ENCODE measurements at places on chromosomes 4 and X. TPM values are rescaled to one million over a fixed set of nuclear protein-coding genes. Genes with fewer than 3 reads are reported as not detected.

DNA sequence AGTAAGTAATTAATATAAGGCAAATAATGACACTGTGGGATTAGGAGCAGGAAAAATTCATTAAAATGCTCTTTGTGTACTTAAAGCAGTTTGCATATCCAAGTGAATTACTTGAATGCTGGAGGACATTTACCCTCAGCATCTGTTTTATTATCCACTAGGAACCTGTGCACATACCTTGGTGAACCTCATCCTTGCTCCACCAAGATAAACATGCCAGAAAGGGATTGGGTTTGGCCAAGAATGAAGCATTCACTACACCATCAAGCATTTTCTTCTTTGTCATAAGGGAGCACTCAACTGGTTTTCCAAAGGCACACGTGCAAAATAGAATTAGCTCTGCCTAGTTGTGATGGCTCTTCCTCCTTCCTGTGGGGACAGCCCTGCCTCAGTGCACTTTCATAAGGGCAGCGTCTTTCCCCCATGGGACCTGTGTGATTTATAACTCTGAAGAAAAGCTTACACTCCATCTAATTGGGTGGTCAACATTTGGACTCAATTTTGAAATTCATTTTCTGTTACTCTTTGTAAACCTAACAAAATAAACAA lies 291.7 kb downstream of the USP46 start:
- H3K4me1 ChIP-seq, result peaks cover 10% of the 10 kb centered on the region
- H3K27ac ChIP-seq, result no peak overlapping the region
- H3K27me3 ChIP-seq, result no peaks in the 10 kb centered on the region
- H3K4me3 ChIP-seq, result no peak overlapping the region
- no peak for DNase-seq
- H3K36me3 ChIP-seq, result no peaks in the 10 kb centered on the region

DNA sequence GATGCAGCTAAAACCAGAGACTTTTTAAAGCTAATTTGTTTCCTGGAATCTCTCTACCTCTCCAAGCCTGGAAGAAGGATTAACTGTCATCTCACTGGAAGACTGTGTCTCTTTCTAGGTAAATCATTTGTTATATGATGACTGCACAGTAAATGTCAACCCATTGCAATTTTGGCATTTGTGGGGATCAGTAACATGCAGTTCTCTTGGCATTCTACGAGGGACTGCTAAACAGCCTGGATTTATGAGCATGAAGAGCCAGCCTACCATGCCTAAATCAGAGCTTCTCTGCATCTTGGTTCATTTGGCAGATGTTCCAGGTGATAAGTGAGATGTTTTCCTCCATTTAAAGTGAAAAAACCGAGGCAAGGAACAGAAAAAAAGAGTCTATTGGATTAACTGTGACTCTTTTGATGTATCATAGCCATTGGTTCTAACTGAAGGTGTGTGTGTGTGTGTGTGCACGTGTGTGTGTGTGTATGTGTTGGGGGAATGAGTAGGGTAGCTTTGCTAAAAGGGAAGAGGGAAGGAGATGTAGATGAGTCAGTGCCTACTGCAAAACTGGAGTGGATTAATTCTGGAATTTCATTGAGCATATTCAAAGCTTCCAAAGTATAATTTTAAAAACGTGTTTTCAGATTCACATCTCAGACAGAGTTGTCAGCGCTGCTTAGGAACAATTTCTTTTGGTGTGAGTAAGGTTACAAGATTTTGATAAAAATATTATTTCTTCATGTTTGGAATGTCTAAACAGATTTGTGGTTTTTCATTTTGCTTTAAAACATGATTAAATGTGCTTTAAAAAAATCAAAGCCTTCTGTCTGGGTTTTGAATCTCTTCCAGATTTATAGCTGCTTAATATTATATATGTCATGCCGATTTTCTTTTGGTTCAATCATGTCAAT lies 123.2 kb upstream of the LNX1 start:
- DNase-seq, result no peak
- no peaks in the 10 kb centered on the region for H3K36me3 ChIP-seq
- no peak overlapping the region for H3K4me3 ChIP-seq
- H3K27ac ChIP-seq, result no peak overlapping the region
- no peaks in the 10 kb centered on the region for H3K27me3 ChIP-seq

DNA sequence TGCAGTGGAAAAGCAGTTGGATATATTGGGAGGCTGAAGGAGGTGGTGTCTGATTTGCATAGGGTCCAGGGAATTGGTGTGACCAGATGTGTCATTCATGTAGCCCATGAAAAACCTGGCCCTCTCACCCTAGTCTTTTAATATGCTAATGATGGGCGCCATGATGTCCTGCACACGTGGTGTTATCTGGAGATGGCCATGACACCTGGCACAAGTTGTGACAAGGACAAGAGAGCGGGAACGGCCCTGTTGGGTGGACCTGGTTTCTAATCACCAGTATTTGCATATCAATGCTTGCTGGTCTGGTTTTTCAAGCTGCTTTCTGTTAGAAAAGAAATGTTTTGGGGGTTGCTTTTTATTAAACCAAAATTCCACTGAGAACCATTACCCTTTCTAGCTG lies 87.4 kb downstream of the ZXDA start:
- H3K4me3 ChIP-seq, result no peak overlapping the region
- H3K36me3 ChIP-seq, result no peaks in the 10 kb centered on the region
- no peaks in the 10 kb centered on the region for H3K4me1 ChIP-seq
- no peaks in the 10 kb centered on the region for H3K27me3 ChIP-seq
- DNase-seq, result no peak
- no peak overlapping the region for H3K27ac ChIP-seq

- H3K4me1 ChIP-seq, result no peaks in the 10 kb centered on the region
- no peak overlapping the region for H3K27ac ChIP-seq
- H3K36me3 ChIP-seq, result no peaks in the 10 kb centered on the region
- no peak overlapping the region for H3K4me3 ChIP-seq
- no peak for DNase-seq
Measured at GRCh38 chr4:81509191-81509590, 37.5 kb upstream of the RASGEF1B start.

DNA sequence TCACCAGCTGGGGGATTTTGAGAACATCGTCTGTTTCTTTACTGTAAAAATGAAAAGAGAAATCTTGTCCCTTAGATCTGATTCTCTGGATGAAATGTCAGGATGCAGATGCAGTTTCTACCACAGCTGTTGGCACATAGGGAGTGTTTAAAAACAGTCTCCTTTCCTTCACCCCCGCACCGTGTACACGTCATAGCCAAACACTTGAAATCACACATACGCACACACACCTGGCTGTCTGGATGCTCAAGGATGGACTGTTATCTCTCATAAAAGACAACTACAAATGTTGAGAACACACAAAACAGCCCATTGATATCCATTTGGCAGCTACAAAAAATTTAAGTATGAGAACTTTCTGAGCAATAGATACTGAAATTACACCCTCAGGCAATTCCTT lies 275.8 kb upstream of the CLNK start:
- peaks cover 27% of the 10 kb centered on the region for H3K4me1 ChIP-seq
- no peak overlapping the region for H3K27ac ChIP-seq
- no peaks in the 10 kb centered on the region for H3K27me3 ChIP-seq

- H3K27ac ChIP-seq, result no peak overlapping the region
- no peaks in the 10 kb centered on the region for H3K27me3 ChIP-seq
- H3K36me3 ChIP-seq, result no peaks in the 10 kb centered on the region
- DNase-seq, result no peak
- no peak overlapping the region for H3K4me3 ChIP-seq
- H3K4me1 ChIP-seq, result no peaks in the 10 kb centered on the region
Measured at GRCh38 chr4:180423712-180424057, 1819.5 kb upstream of the TENM3 start.

DNA sequence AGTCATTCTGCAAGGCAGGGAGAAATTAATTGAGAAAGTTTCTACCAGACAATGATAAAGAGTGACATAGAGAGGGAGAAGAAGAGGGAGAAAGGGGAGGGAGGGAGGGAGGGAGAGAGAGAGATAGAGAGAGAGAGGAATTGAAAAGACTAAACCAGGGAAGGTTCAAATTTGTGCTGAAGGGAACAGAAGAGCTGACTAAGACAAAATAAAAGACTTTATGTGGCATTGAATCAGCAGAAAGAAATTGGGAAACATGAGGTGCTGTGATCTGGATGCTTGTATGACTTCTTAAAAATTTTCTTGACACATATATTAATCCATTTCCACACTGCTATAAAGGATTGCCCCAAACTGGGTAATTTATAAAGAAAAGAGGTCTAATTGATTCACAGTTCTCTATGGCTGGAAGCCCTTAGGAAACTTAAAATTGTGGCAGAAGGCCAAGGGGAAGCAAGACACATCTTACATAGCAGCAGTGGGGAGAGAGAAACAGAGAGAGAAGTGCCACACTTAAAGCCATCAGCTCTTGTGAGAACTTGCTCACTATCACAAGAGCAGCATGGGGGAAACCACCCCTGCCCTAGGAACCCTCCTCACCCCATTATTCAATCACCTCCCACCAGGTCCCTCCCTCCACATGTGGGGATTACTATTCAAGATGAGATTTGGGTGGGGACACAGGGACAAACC lies 13.5 kb upstream of the CXCL6 start:
- no peaks in the 10 kb centered on the region for H3K36me3 ChIP-seq
- H3K27me3 ChIP-seq, result no peaks in the 10 kb centered on the region
- H3K4me1 ChIP-seq, result no peaks in the 10 kb centered on the region

- no peak for DNase-seq
- no peaks in the 10 kb centered on the region for H3K27me3 ChIP-seq
- H3K27ac ChIP-seq, result no peak overlapping the region
- H3K4me1 ChIP-seq, result no peaks in the 10 kb centered on the region
- no peak overlapping the region for H3K4me3 ChIP-seq
Measured at GRCh38 chr4:508675-509638, 9.9 kb downstream of the PIGG start.

DNA sequence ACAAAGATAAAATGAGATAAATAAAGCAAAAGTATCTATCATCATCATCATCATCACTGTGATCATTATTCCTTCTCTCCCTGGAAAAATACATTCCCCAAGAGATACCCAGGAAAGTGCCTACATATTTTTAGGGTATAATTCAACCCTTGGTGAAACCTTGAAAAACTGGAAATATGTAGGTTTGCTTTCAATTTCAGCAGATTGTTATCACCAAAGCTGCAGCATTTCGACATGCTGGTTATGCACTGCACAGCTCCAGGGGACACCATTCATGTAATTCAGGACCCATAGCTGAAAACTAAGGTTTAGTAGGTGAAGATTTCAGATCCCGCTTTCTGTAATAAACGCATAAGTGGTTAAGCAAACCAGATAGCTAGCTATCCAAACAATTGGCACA lies 28.4 kb upstream of the FBXW7 start:
- H3K27me3 ChIP-seq, result no peaks in the 10 kb centered on the region
- no peak for DNase-seq
- no peak overlapping the region for H3K27ac ChIP-seq
- no peak overlapping the region for H3K4me3 ChIP-seq
- H3K4me1 ChIP-seq, result no peaks in the 10 kb centered on the region

DNA sequence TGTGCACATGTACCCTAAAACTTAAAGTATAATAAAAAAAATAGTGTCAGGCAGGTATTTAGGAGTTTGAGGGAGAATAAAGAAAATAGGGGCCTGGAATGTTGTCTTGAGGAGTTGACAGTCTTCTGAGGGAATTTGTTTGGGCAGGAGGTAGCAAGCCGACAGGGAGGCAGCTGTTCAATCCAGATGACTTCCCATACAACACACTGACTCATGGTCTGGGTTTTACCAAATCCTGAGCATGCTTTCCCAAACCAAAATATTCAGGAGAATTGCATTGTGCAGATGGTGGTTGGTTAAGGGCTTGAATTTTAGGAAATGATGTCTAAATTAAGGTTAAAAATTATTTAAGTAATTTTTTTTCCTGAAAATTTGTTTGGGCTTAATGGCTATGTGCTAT lies 430.0 kb downstream of the INPP4B start:
- H3K4me3 ChIP-seq, result no peak overlapping the region
- H3K27me3 ChIP-seq, result no peaks in the 10 kb centered on the region
- H3K36me3 ChIP-seq, result no peaks in the 10 kb centered on the region
- no peak for DNase-seq
- H3K4me1 ChIP-seq, result no peaks in the 10 kb centered on the region
- H3K27ac ChIP-seq, result no peak overlapping the region

- H3K27me3 ChIP-seq, result no peaks in the 10 kb centered on the region
- H3K27ac ChIP-seq, result no peak overlapping the region
- no peaks in the 10 kb centered on the region for H3K4me1 ChIP-seq
- no peak for DNase-seq
- H3K36me3 ChIP-seq, result no peaks in the 10 kb centered on the region
Measured at GRCh38 chrX:9050331-9050730, 16.4 kb upstream of the FAM9B start.

GRCh38 chr4:172900900-172901299 lies 267.7 kb upstream of the GALNT7 start:
- no peaks in the 10 kb centered on the region for H3K4me1 ChIP-seq
- DNase-seq, result no peak
- no peaks in the 10 kb centered on the region for H3K36me3 ChIP-seq

GRCh38 chr4:105858466-105859040 lies 36.7 kb upstream of the NPNT start:
- H3K36me3 ChIP-seq, result no peaks in the 10 kb centered on the region
- H3K27ac ChIP-seq, result no peak overlapping the region
- H3K27me3 ChIP-seq, result no peaks in the 10 kb centered on the region
- no peaks in the 10 kb centered on the region for H3K4me1 ChIP-seq
- DNase-seq, result peak; percentile 38

GRCh38 chr4:73396993-73397972 lies 6.8 kb upstream of the ALB start:
- no peak overlapping the region for H3K4me3 ChIP-seq
- no peaks in the 10 kb centered on the region for H3K36me3 ChIP-seq
- no peaks in the 10 kb centered on the region for H3K4me1 ChIP-seq
- H3K27me3 ChIP-seq, result no peaks in the 10 kb centered on the region
- H3K27ac ChIP-seq, result no peak overlapping the region

DNA sequence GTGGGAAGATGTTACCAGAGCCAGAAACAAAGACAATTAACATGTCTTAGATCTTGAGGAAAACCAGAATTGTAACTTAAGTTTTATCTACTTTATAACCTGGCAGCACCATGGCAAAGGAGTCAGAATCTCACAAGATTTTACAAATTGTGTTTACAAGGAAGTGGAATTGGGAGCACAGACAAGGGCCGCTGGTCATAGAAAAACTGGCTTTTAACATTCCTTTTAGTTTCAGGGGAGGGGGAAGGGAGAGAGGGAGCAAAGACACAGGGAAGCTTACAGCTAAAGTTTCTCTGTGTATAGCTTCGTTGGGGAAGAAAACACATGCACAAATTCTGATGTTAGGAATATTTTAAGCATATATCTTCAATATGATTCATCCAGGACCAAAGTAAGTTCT lies 10.3 kb upstream of the UGT2B11 start:
- H3K4me1 ChIP-seq, result no peaks in the 10 kb centered on the region
- DNase-seq, result no peak
- H3K27ac ChIP-seq, result no peak overlapping the region
- H3K27me3 ChIP-seq, result no peaks in the 10 kb centered on the region
- H3K4me3 ChIP-seq, result no peak overlapping the region
- no peaks in the 10 kb centered on the region for H3K36me3 ChIP-seq

GRCh38 chr4:23005691-23006090 lies 313.0 kb downstream of the GBA3 start:
- H3K27me3 ChIP-seq, result no peaks in the 10 kb centered on the region
- H3K36me3 ChIP-seq, result no peaks in the 10 kb centered on the region
- DNase-seq, result no peak
- H3K4me3 ChIP-seq, result no peak overlapping the region
- no peaks in the 10 kb centered on the region for H3K4me1 ChIP-seq

- no peak for DNase-seq
- H3K27ac ChIP-seq, result no peak overlapping the region
- H3K27me3 ChIP-seq, result no peaks in the 10 kb centered on the region
- no peak overlapping the region for H3K4me3 ChIP-seq
- no peaks in the 10 kb centered on the region for H3K36me3 ChIP-seq
Measured at GRCh38 chrX:133749370-133749769, 236.0 kb downstream of the GPC3 start.

The MAGEB5 gene
- not detected for polyA plus RNA-seq

The ARHGAP10 gene
- 7.2 TPM for polyA plus RNA-seq

The POU4F2 gene
- not detected for polyA plus RNA-seq

The PNMA6F gene
- polyA plus RNA-seq, result not detected

The RRH gene
- polyA plus RNA-seq, result not detected

The NIPAL1 gene
- 5.8 TPM for polyA plus RNA-seq

The SH3RF1 gene
- polyA plus RNA-seq, result 14.4 TPM

The NSUN7 gene
- polyA plus RNA-seq, result 3.9 TPM

The CXCL11 gene
- 22.0 TPM for polyA plus RNA-seq
